M059J (cell line): ENCODE measurements at places on chromosomes 3 and 15. TPM values are rescaled to one million over a fixed set of nuclear protein-coding genes. Genes with fewer than 3 reads are reported as not detected.

GRCh38 chr15:51132384-51133139 is 37.9 kb upstream of the TNFAIP8L3 start:
- peak; percentile 92 for DNase-seq

GRCh38 chr3:59816312-59816711 is 766.5 kb upstream of the CFAP20DC start:
- no peak for DNase-seq

GRCh38 chr3:21542656-21543379 is 208.2 kb downstream of the ZNF385D start:
- DNase-seq: no peak

DNA sequence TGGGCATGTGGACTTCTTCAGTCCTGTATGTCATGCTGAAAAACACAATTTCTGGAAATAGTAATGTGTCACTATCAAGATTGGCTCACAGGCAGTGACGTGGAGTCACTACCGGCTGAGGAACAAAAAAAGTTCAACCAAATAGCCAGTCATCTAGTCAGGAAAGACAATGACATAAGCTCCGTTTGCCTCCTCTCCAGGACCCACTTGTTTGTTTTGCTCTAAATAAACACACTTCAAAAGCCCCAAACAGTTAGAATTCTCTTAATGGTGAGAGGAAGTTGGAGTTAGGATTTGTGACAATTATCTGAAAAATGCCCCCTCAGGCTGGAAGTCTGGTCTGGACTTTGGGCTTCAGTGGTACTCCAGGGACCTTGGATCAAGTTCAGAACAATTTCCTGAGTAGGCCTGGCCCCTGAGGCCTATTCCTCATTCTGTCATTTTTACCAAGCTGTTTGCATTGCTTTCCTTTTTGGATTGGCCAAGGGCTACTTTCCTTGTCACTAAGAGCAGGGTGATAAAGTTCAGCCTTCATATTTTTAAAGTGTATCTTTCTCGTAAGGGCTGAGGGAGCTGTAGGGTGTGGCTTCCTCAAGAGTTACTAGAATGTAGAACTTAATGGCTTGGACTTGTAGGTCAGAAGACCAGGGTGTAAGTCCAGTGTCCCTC is 98.9 kb downstream of the EOMES start:
- DNase-seq: peak; percentile 86

DNA sequence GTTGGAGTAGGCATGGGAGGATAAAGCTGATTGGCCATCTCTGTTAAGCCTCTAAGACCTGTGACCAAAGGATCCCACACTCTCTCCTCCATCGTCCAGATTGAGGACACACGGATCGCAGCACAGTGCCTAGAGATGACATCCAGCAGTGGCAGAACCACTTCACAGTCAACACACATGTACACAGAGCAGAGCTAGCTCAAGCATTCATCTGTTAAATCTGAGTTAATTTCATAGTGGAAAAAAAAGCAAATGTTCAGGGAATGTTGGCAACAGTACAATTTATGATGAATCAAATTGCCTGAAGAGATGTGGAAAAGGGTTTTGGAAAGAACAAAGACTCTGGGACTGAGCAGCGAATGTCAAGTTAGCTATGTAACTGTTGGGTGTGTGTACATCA is 108.1 kb upstream of the PLAAT1 start:
- peak; percentile 37 for DNase-seq

DNA sequence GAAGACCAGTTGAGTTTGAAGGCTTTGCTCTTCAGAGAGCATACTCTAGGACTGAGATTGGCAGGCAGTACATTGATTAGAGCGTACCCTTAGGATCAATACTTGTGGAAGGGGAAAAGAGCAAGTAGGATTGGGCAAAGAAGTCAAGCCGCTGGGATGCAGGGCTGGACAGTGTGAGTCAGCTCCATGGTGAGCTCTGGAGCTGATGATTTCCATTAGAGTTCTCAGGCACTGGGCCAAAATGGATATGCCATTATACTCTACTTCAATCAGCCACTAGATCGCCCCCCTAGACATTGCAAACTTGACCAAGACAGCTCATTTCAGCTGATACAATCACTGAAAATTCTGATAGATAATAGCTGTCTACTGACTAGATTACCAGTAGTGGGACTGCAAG is 432.7 kb upstream of the ALCAM start:
- DNase-seq: peak; percentile 52

GRCh38 chr3:30486368-30486767 is 120.0 kb upstream of the TGFBR2 start:
- DNase-seq: no peak

DNA sequence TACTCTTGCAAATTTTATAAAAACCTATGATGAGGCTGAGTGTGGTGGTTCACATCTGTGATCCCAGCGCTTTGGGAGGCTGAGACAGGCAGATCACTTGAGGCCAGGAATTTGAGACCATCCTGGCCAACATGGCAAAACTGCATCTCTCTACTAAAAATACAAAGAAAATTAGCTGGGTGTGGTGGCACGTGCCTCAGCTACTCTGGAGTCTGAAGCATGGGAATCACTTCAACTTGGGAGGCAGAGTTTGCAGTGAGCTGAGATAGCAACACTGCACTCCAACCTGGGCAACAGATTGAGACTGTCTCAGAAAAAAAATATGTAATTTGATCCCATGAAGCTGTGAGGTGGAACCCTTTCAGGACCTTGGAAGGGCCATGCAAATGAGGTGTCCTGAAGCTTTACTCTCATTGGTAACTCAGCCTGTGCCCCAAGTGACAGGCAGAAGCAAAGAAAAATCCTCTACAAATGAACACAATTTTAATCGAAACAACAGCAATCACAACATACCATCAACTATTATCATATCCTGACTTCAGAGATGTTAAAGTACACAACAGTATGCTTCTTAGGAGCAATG is 84.6 kb upstream of the CDV3 start:
- peak; percentile 76 for DNase-seq

DNA sequence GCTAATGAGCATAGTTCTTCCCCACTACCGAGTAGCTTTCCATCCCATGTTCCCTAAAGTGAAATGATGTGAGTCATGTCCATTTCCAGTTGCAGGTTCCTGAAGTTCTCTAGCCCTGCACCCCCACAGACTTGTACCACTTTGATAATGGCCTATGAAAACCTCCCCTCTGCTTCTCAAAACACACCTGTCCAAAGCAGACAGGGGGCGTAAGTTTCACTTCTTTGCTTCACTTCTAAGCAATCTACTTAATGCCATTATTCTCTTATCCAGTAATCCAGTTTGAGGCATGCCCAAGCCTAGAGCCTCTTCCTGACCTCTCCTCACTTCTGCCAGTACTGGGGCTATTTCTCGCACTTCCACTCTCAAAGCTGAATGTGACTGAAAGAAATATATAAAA is 305.1 kb downstream of the IGSF11 start:
- peak; percentile 14 for DNase-seq

GRCh38 chr3:13546667-13547171 is 2.2 kb upstream of the FBLN2 start:
- peak; percentile 62 for DNase-seq

DNA sequence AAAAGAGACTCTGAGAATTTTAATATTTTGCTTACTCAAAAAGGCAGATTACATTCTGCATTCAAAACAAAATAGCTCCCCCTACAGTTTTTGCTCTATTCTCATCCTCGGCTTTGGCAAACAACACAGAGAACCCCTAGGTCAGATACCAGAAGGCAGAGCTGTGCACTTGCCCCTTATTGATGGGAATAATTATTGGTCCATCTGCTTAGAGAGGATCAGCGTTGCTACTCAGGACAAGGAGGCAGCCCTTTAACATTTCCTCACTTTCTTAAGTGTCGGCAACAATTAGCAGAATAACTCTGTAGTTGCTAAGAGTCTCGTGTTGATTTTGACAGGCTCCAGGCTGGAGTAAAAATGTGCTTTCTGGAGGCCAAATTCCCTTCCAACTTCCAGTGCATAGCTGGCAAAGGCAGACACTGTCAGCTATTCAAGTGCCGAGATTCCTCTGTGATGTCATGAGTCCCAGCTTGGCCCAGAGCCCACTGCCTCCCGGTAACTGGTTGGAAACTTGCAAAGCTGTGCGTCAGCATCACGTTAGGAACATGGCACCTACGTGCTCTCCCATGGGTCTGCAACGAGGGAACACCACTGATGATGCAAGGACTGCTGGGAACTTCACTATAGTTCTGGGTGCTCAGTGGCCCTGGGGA is 482.7 kb upstream of the ADAMTS9 start:
- peak; percentile 51 for DNase-seq

WDR93 gene
- 0.25 TPM in 1 of 2 replicates, not detected in the other for total RNA-seq

GRCh38 chr15:74396445-74397238 is 29.2 kb upstream of the CYP11A1 start:
- DNase-seq: peak; percentile 94

DNA sequence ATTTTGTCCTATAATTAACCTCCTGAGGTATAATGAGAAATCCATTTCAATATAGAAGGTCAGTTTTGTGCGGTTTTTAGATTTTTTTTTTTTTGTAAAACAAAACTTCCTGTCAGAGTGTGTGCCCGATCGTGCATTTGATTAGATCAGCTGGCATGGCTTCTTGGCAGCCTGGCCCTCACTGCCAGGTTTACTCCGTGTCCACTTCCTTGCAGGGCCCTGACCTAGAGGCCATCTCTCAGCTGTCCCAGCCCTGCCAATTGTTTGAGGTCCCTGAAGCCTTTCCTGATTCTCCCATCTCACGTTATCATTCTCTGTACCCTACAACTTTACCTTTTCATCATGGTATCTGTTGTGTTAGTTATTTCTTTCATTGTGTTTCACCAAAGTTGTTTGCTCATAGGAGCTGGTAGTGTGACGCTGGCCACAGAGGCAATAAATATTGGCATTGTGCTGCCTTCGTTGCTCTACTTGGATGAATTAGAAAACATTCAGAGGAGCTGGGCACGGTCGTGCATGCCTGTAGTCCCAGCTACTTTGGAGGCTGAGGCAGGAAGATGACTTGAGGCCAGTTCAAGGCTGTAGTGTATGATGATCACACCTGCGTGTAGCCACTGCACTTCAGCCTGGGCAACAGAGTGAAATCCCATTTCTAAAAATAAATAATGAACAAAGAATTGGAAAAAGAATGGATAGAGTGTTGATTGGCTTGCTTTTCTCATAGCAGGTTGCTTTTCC is 202.0 kb downstream of the GHSR start:
- peak; percentile 83 for DNase-seq

DNA sequence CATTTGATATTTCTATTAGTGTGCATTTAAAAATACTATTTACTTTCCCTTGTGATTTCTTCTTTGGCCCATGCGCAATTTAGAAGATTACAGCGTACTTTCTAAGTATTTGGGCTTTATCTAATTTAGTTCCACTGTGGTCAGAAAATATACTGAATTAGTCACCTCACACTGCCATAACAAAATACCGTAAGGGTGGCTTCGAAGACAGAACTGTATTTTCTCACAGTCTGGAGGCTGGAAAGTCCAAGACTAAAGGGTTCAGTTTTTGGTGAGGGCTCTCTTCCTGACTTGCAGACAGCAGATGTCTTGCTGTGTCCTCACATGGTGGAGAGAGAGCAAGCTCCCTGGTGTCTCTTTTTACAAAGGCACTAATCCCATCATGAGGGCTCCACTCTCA is 286.2 kb downstream of the ADAMTSL3 start:
- DNase-seq: no peak

DNA sequence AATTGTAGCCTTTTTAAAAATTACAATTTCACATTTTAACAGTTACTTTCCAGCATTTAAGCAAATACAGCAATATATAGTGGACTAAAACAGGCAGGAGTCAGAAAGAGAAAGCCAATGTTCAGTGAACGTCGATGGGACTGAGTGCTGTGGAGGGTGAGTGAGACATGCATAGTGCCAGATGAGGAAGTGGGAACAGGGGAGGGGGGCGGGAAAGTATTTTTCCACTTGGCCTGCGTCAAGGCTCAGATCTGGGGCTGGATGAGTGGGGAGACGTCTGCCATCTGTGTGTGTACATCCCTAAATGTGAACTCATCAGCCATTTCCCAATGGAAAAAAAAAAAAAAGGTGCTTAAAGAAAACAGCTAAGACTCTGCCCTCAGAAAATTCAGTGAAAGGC is 19.2 kb upstream of the RAD18 start:
- DNase-seq: no peak

ANKRD34C gene
- total RNA-seq: not detected in 2 replicates

DNA sequence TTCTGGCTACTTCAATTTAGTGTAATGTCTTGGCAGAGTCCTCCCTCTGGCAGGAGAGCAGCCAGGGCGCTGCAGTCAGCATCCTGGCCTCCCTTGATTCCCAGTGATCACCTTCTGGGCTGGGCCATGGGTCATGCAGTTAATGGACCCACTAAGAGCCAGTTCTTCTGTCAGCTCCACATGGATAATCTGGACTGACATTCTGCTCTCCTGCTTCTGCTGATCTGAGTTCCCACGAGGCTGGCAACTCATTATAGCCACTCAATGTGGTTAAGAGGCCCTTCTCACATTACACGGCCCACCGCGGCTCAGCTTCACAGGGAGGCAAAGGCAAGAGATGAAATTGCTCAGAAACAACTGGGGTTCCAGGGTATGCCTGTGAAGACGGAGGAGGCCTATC is 94.0 kb downstream of the WDR76 start:
- DNase-seq: peak; percentile 50

ERC2 gene
- 1.2 and 3.4 TPM in 2 replicates for total RNA-seq

- no peak for DNase-seq
Observed at GRCh38 chr3:107753976-107754375, 231.2 kb downstream of the BBX start.
